ENCODE measurements at places on chromosomes 12 and 14.
A peak's percentile ranks its signal among the peaks of the same experiment; 100 is the strongest.

GRCh38 chr14:50082784-50083466 is 33.4 kb downstream of the VCPKMT start:
- DNase-seq = peak; percentile 51

- DNase-seq = no peak
Measured at GRCh38 chr14:77045238-77046162, 17.0 kb upstream of the IRF2BPL start.

- peak; percentile 40 for DNase-seq
Measured at GRCh38 chr14:75453817-75454434, 26.1 kb downstream of the JDP2 start.

GRCh38 chr12:54379398-54380201 is 4.9 kb downstream of the ZNF385A start:
- DNase-seq = peak; percentile 83

GRCh38 chr12:1353451-1353850 is 240.9 kb downstream of the FBXL14 start:
- DNase-seq = no peak

GRCh38 chr14:51782435-51782834 is 78.0 kb upstream of the GNG2 start:
- DNase-seq = no peak

All from thymus (tissue), 14 donors.